Prostate gland (tissue), 2 donors: ENCODE measurements at places on chromosomes 3 and 15. TPM values are rescaled to one million over a fixed set of nuclear protein-coding genes. Genes with fewer than 3 reads are reported as not detected.

DNA sequence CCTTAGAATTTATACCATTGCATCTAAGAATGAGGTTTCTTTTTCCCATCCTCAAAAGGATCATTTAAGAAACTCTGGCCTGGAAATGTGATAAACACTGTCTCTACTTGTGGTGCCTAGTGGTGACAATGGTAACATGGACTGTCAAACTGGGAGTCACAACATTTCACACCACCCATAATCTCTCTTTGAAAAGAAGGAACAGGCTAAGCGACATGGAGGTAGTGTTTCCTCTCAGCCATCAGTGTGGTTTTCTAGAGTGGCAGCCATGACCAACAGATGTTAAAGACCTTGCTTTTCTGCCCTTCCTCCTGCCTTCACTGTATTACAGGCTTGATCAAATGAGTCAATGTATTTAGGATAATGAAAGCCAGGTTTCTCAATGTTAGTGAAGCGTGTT, 283.1 kb upstream of the STAC start:
- DNase-seq = no peak

- DNase-seq = no peak
Observed at GRCh38 chr15:70569714-70570231, 193.6 kb downstream of the UACA start.

- DNase-seq = no peak
Observed at GRCh38 chr15:79049416-79049815, 41.2 kb downstream of the RASGRF1 start.

DNA sequence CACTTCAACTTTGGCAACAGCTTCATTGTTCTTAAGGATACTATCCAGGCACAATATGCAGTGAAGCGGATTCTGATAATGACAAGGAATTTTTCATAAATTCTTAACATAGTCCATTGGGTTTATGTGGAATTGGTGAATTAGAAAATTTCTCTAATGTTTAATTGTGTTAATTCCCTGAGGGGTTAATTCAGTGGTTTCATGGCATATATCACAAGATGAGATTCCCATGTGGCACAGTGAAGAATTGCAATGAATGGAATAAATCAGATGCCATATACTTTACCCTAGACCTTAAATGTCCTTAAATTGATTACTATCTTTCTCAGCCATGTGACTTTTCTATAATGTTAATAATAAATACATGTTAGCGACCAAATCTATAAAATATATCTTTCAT, 1244.1 kb downstream of the ROBO2 start:
- no peak for DNase-seq

GRCh38 chr3:113754494-113755159, 7.8 kb downstream of the ATP6V1A start:
- DNase-seq = no peak

DNA sequence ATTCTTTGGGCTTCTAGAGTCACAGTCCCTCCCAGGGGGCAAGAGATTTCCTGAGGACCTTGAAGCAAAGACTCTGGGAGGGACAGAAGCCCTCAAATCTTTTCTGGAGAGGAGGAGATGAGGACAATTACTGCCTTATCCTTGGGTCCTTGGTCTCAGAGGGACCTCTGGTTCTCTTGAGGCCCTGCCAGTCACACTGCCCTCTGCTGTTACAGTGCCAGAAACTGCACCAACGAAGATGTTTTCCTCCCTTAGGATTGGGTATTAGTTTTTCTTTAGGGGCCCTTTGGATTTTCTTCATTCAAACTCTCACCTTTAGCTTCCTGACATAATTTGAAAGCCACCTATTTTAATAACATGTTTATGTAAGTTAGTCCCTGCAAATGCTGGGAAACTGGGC, 58.2 kb upstream of the SCN5A start:
- no peak for DNase-seq

- peak; percentile 74 for DNase-seq
Observed at GRCh38 chr3:45664578-45664977, 24.6 kb upstream of the SACM1L start.

DNA sequence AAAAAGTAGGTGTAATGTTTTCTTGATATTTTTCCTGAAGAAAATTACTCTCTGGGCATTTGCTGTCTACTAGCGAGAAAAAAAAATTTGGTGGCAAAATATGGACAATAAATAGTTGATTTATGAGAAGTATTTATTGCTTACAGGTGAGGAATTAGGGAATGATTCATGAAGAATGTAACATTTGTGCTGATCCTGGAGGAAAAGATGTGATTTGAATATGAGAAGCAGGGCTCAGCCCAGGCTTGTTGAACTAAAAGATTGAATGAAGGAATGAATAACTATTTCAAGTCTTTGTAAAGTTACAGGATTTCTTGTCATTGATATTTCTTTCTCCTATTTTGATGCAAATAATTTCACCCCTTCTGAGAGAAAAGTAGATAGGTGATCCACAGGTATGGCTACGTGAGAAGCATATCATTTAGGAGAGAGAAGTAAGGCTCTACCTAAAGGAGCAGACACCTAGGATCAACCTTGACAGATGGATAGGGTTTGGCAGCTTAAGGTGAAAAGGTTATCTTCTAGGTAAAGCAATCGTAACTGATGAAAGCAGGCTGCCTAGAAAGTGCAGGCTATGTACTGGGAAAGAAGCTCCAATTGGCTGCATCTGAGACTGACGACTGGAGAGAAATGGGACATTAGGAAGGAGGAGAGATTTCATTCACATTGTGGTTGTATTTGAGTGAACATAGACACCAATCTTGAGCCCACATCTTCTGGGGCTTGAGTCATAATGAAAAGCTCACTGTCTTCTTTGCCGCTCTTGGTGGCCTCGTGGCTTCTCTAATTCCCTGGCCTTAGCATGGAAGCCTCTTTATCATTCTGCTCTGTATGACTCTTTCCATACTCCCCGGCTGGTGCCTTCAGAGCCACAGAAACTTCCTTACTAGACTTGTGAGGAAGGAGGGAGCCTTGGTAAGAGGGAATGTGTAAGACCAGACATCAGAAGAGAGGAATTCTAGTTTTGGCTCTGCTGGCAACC, 106.5 kb downstream of the P3H2 start:
- DNase-seq = no peak

DNA sequence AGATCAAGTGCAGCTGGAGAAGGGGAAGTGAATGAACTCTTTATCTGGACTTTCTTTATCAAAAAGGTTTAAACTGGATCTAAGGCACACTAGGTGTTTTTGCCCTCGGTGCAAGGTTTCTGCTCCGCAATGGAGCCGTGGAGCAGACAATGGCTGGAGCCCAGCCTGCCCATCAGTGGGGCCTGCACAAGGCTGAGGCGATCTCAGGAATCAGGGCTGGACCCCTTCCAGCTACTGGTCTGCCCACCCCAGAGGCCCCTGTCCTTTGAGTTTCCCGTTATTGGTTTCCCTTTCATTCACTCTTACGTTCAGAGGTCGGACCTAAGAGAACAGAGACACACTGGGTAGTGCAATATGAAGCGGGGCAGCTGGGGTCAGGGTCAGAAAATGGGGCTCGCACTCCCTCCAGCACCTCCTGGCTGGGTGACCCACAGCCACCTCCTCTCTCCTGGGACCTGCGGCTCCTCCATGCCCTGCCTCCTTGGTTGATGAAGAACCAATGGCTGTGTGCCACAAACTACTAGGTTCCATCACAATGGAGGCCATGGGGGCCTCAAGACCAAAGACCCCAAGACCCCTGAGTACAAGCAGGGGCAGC, 164.6 kb downstream of the CHSY1 start:
- DNase-seq = no peak

DNA sequence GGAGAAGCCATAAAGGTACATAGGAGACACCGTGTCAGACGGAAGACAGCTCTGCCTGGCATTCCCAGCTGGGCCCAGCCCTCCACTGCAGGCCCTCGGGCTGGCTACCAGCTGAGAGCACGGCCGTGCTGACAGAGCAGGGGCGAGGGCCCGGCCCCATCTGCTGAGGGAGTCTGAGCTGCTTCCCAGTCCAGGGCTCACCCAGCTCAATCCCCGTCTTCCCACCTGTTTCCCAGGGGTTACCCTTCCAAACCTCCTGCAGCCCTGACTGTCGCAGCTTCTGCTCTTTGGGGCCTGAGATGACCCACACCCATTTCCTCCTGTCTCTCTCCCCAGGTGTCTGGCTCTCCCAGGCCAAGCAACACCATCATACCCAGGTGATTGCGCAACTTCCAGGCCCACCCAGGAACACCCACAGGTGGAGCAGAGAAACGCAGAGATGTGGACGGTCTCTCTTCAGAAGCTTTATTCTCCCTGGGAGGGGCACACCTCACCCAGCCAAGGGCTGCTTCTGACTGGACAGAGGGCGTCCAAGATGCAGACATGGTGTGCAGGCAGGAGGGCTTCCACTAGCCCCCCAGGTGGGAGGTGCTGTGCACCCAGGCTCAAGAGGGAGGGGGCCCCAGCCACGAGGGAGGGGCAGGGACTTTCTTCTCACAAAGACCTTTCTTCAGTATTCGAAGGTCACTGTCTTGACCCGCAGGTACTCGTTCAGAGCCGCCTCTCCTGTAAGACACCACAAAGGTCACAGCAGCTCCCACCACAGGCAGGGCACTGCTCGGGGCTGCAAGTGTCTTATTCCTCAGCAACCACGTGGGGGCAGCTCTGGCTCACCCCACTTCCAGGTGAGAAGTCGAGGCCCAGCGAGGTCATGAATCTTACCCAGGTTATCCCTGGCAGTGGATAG, 19.4 kb upstream of the SLC41A3 start:
- DNase-seq = no peak

DNA sequence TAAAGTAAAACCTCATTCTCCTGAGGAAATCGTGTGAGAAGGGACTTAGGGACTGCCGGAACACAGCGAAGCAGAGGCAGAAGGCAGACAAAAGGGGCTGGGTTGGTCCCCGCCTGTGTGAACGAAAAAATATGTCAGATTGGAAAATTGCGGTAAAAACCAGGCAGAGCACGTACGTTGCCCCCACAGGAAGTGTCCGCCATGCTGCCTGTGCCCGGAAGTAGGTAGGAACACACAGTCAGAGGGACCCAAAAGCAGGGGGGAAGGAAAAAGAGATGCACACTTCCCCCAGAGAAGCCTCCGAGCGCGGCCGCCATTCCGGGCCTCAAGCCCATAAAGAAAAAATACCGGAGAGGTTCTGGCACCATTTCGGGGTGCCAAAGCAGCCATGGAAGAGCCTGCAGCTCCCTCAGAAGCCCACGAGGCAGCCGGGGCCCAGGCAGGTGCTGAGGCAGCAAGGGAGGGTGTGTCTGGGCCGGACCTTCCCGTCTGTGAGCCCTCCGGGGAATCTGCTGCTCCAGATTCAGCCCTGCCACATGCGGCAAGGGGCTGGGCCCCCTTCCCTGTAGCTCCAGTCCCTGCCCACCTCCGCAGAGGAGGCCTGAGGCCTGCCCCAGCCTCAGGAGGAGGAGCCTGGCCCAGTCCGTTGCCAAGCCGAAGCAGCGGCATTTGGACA, at the start of gene MKRN3:
Gene MKRN3 (plus strand): TSS at position 280 of the 676 bp plus-strand sequence. CDS start 109 bp downstream, at position 389.
- no peak for DNase-seq

DNA sequence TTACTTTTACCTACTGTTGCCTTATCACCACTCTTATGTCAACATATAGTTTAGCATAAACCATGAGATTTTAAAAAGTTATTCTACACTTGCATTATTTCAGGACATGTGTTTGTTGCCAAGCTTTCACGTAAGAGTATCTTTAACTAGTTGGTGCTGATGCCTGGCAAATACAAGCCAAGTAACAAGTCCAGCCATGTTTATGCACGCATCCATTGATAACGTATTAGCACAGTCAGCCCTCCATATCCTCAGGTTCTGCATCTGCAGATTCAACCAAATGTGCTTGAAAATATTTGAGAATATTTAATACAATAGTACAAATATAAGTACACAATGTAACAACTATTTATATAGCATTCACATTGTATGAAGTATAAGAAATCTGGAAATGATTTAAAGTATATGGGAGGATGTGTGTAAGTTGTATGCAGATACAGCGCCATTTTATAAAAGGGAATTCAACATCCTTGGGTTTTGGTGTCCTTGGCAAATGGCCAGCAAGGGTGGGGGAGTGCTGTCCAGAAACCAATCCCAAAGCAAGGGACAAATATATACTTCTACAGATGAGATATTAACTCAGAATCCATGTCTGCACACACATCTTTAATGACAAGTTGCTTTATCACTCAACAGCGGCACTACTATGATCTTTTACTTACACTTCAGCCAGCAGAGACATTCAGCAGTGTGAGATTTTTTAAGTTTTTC, 8.7 kb upstream of the SETD5 start:
- no peak for DNase-seq

DNA sequence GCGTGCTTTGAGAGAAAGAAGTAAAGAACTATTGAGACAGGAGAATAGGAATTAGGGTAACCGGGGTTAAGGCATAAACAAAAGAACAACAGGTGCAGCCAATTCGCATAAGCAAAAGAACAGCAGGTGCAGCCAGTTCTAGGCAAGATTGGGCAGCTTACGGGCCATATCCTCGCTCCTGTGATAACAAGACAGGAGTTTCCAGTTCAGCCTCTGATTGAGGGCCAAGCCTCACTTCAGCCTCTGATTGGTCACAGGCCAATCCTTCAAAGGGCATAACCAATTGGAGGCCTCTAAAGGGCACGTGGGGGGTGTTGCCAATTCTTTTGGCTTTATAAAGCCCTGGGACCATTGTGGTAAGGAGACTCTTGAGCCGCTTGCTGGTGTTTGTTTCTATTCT, 143.5 kb downstream of the GADL1 start:
- no peak for DNase-seq

DNA sequence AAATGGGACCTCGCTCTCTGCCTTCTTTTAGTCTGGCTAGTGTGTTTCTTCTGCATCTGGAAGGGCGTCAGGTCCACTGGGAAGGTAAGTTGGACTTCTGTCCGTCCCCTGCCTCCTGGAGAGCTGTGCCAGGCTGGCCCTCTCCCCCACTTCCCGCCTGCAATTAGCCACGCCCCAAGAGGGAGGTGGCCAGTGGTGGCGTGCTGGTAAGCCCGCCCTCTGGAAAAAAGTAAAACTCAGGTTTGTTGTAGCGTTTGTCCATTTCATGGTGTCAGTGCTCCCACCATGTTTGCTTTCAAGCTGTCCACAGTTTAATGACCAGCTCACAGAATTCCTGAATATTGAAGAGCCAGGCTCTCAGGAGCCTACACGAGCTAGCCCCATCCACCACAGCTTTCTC, 55.6 kb downstream of the SLC6A6 start:
- DNase-seq = no peak

- DNase-seq = no peak
Observed at GRCh38 chr3:77392181-77392580, 352.3 kb downstream of the ROBO2 start.

- DNase-seq = no peak
Observed at GRCh38 chr3:10775828-10776227, 40.2 kb upstream of the SLC6A11 start.

DNA sequence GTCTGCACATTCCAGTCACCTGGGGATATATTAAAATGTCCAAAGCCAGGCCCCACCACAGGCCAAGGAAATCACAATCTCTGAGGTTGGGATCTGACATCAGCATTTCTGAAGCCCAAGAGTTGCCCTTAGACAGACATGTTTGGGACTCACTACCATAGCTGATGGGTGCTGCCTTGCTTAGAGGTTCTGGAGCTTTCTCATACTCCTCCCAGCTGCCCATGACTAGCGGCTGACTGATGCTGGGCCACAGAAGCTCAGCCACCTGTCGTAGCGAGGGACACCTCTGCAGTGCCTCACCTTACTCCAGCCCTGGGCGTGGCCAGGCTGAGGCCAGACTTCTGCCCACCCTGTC, 58.8 kb upstream of the XCR1 start:
- DNase-seq = no peak

PLSCR2 gene
- not detected for total RNA-seq

MYL3 gene
- not detected for total RNA-seq

CKMT1A gene
- 4.8 TPM for total RNA-seq

LYZL4 gene
- total RNA-seq = not detected

CCDC54 gene
- 5.4 TPM for total RNA-seq

ZBED2 gene
- total RNA-seq = 0.68 TPM

RYK gene
- total RNA-seq = 95.8 TPM

NOX5 gene
- 5.8 TPM for total RNA-seq

EEF1AKMT4 gene
- 6.1 TPM for total RNA-seq

CCDC9B gene
- total RNA-seq = 29.7 TPM

MORC1 gene
- total RNA-seq = not detected

ADAMTSL3 gene
- 4.5 TPM for total RNA-seq
